Urothelium cell line (cell line): ENCODE measurements at places on chromosomes 7 and 10.

- no peak for DNase-seq
Observed at GRCh38 chr10:96975136-96975535, 143.0 kb downstream of the LCOR start.

DNA sequence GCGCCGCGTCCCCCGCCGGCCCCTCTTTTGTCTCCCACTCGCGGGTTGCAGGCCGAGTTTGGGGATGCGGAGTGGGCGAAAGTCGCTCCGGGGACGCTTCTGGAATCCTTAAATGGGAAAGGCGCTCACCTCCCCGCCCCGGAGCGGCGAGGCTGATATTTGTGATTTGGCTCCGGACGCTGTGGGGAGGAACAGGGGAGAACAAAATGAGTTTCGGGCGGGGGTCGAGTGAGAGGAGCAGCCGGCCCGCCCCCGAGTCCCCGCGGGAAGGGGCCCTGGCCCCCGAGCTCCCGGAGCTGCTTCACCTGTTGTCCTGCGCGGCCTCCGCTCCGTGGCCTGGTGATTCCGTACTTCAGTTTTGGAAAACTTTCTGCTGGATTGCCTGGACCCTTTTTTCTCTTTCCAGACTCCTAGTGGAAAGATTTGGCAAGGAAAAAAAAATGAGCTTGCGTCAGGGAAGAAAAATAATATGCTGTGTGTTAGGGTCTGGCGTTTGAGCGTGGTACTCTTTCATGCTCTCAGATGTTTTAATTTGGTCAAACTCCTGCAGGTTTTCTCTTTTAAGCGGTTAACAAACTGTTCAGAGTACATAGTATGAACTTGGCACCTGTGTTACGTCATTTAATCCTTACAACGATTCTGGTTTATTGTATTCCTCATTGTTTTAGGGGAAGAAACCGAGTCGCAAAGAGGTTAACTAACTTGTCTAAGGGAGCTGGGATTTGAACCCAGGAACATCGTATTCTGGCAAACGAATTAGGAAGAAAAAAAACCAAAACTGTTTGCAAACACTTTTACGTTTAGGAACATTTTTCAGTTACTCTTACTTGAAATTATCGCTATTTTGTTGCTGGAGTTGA, 924 bp downstream of the BMPR1A start:
- DNase-seq: peak; percentile 18

- DNase-seq: no peak
Observed at GRCh38 chr7:129768614-129769399, 157.3 kb downstream of the NRF1 start.

GRCh38 chr7:11373546-11374142, 400.0 kb downstream of the PHF14 start:
- no peak for DNase-seq

DNA sequence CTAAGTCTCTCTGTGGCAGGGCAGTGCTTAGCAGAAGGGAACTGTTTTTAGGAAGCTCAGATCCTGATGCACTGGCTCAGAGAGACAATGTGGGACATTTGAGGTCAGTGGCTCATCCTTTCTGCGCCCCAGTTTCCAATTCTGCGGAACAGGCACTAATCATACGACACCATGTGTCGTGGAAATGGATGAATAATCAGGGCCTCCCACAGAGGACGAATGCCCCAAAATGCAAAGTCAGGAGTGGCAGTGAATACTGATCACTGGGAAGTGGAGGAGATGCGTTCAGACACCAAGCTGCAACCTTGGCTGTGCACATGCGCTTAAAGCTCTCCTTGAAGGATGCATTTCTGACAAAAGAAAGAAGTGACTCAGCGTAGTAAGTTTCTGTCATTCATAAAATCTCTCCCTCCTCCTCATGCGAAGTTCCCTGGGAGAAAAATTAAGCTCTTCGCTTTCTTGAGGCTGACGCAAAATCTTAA, 21.9 kb upstream of the ECHDC3 start:
- DNase-seq: no peak

DNA sequence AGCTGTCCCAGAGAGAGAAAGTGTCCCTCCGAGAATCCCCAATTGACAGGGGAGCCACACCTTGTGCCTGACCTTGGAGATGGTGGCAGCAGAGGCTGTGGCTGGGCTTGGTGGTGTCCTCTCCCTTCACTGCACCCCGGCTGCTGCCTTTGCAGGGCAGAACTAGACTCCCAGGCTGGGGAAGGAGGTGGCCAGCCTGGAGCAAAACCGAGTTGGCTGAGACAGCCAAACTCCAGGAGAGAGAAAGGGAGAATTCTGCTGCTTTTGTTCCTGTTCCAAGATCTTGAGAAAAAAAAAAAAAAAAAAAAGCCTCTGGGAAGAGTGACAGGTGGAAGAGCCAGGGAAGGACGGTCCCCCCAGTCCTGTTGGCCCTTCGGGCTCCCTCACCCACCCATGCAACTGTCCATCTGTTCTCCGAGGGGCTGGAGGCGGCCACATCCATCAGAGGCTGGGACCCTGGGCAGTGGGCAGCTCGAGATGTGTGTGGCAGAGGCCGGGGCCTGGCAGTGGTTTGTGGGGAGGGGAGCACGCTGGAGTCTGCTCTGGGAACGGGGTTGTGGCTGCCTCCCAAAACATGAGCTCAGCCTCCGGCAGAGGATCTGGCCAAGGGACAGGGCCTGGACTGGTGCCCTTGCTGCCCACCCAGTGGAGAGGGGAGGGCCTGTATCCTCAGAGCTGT, 35.5 kb downstream of the CLIP2 start:
- no peak for DNase-seq

DNA sequence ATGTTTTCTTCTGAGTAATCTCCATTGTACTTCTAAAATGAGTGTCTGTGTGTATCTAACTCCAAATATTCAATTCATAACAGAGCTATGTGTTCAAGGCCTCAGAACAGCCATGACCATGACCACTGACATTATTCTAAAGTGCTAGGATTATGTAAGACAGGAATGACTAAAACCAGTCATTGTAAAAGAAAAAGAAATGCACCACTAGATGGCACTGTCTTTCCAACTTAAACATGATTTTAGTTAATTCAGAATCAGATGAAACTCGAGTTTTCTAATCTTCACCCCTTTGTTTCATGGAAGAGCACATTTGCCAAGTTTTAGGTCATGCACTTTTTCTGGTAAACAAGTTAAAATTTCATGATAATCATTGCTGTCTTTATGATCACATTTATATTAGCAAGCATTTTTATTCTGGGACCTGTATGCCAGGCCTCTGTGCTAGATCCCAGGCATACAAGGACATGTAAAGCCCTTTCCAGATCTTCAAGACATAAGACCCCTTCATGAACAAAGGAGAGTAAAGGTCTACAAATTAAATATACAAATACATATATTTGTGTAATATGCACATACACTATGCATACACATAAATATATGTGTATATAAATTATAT, 26.1 kb upstream of the RSU1 start:
- peak; percentile 27 for DNase-seq

- DNase-seq: no peak
Observed at GRCh38 chr10:7598771-7599170, 68.0 kb downstream of the ITIH5 start.

GRCh38 chr7:159109653-159110035, 35.0 kb downstream of the VIPR2 start:
- DNase-seq: no peak

DNA sequence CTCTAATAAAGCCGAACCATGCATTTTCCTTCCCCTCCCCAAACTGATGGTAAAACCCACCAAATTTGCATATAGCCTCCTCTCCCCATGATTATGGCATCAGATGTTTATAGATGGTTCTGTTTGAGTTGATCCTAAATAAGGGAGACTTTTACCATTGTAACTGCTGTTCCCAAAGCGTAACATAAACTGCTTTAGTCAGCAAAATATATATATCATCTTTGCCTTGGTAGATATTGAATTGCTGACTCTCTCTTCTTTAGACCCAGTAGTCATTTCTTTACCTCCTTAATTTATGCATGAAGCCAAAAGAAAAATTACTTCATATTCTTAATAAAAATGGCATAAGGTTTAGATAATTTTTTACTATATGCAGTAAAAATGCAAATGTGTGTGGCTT, 86.2 kb upstream of the LRGUK start:
- DNase-seq: no peak

- DNase-seq: no peak
Observed at GRCh38 chr7:150997075-150997511, 6.3 kb downstream of the NOS3 start.

DNA sequence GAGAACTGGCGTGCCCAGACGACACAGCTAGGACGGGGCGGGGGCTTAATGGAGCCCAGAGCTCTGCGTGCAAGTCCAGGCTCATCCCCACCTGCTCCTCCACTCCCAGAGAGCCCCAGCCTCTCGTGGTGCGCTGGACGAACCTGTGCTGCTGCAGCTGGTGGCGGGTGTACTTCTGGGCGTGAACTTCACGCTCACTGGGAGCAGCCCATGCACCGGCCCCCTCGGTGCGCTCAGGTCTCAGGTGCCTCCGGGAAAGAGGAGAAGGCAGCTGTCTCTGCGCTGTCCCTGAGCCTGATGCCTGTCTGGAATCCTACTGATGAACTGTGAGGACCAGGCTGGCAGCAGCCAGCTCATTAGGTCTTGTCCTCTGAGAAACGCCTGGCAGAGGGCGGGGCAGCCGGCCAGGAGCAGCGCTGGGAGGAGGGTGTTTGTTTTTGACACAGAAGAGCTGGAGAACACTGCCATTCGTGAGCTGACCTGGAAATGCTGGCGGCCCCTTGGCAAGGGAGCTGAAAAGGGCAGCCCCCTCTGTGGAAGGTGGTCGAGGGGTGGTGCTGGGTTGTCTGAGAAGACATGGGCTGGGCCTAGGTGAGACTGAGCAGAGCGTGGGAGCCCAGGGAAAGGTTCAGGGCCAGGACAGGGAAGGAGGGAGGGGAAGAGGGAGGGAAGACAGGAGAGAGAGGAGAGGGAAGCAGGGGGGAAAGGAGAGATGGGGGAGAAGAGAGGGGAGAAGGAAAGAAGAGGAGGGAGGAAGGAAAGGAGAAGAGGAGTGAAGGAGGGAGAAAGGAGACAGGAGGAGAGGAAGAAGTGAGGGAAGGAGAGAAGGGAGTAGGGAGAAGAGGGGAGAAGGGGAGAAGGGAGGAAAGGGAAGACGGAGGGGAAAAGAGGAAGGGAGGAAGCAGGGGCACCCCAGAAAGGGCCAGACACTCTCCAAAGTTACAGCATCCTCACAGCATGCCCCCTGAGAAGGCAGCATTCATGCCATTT, 53.5 kb upstream of the TNS3 start:
- peak; percentile 66 for DNase-seq

DNA sequence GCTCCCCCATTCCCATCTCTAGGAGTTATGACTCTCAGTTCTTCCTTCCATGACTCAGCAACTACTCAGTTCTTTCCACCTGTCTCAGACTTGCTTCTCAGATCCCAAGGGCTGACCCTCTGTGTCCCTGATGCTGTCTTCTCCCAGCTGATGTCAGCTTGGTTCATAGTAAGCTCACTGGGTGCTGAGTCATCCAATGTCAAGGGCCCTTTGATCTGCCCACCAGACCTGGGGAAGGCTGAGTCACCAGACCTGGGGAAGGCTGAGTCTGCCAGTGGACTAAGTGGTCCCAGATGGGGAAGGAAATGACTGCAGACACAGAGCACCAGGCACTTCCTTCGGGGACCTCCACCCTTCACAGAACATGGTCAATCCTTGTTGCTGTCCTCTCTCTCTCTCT, 76.1 kb upstream of the ZEB1 start:
- peak; percentile 75 for DNase-seq

- peak; percentile 66 for DNase-seq
Observed at GRCh38 chr10:70381471-70382421, 679 bp downstream of the LRRC20 start.

DNA sequence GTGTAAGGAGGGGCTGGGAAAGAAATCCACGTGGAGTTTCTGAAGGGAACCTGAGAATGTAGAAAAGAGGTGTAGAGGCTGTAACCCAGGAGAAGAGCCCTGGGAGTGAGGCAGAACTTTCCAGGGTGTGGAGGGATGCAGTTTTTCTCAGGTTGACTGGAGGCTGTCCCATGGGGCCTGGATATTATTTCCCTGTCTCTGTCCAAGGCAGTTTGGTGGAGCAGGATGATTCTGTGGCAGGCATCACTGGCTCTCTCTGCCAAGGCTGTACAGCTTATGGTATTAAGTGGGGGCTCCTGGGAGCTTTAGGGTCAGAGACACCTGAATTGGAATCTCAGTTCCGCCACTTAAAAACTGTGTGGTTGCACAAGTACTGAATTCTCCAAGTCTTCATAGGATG, 81.6 kb downstream of the CHN2 start:
- no peak for DNase-seq

- peak; percentile 76 for DNase-seq
Observed at GRCh38 chr10:12720217-12720981, 281.1 kb downstream of the CCDC3 start.

DNA sequence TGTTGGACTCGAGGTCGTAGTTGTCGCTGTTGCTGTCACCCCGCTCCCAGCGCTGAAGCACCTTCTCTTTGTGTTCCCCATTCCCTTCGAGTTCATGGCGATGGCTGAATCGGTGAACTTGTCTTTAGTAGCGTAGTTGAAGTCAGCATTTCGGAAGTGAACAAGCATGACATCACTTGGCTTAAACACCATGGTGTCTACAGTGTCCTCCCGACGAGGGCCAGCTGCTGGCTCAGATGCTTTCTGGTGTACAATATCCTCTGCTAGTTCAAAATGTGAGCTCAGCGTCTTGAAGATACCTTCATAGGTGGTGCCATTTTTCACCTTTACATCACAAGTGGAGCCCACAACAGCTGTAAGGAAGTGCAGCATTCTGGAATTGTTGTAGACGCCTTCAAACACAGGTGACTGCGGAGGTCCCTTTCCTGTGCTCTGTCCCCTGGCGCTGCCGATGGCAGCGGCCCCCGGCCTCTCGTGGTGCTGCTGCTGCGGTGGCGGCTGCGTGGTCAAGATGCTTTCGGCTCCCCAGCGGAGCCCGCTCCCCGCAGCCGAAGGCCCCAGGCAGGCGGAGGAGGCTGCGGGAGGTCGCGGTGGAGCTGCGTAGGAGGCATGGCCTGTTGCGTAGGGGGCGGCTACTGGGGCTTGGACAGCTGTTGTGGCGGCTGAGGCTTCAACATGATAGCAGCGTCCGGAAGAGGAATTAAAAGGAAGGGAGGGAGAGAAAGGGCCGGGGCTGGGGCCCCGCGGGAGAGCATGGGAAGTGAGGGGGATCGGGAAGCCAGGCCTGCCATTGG, 59.3 kb downstream of the ANKMY2 start:
- no peak for DNase-seq

GRCh38 chr7:85471740-85472139, 284.9 kb upstream of the SEMA3D start:
- peak; percentile 16 for DNase-seq

GRCh38 chr10:18659125-18659818, at the start of gene ARL5B:
Gene ARL5B, plus strand, starts transcription at chr10:18659431. Its CDS starts 207 bp downstream, at chr10:18659638.
- peak; percentile 95 for DNase-seq
